ENCODE measurements at places on chromosomes 5 and 9.

GRCh38 chr5:60670749-60671148 is 29.2 kb downstream of the DEPDC1B start:
- no peak for DNase-seq

GRCh38 chr5:173928871-173929574 is 40.9 kb downstream of the CPEB4 start:
- no peak for DNase-seq

DNA sequence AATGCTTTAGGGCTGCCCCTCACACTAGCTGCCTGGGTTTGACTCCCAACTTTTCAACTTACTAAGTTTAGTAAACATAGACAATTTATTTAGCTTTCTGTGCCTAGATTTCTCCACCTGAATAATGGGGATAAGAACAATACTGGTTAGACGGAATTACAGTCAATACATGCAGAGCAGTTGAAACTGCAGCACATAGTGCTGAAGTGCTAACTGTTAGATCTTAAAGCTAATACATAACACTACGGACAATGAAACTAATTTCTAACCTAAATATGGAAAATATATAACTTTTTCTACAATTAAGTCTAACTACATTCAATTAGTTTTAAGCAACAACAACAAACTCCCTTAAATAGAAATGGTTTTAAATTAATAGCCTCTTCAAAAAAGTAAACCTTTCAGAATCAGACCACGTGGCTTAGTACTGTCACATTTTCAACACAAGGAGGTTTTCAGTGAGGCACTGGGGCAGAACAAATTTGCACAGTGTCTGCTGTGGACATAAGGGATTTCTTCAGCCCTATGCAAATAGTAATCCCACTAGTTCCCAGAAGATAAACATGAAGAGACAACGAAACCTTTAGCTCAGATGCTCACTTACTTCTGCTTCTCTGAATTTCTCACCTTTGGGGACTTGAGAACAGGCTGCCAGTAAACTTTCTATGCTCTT is 293.4 kb downstream of the EDIL3 start:
- no peak for DNase-seq

GRCh38 chr9:72882117-72882775 is 70.6 kb downstream of the ALDH1A1 start:
- no peak for DNase-seq

- no peak for DNase-seq
Measured at GRCh38 chr5:122120493-122120892, 8.9 kb upstream of the ZNF474 start.

GRCh38 chr9:82805027-82805426 is 257.9 kb downstream of the RASEF start:
- no peak for DNase-seq

- peak; percentile 13 for DNase-seq
Measured at GRCh38 chr9:112546149-112547012, 59.8 kb downstream of the KIAA1958 start.

DNA sequence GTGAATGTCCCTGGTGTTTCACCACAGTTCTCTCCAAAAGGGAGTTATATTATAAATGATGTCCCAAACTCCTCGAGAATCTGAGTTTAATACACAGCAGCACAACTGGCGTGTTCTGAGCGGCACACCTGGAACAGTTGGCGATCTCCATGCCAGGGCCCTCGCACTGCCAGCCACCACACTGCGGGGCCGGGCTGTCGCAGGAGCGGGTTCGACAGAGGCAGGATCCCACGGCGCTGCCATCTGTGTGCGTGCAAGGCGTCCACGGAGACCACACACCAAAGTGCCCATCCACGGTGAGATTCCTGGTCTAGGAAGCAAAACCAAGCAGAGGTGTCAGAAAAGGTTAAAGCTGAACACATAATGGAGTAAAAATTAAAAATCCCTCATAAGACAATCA is 423.3 kb downstream of the SEMA5A start:
- no peak for DNase-seq

GRCh38 chr5:181043285-181044092 is 3.4 kb downstream of the BTNL9 start:
- DNase-seq: no peak

- no peak for DNase-seq
Measured at GRCh38 chr9:137273095-137273490, 4.4 kb upstream of the TOR4A start.

DNA sequence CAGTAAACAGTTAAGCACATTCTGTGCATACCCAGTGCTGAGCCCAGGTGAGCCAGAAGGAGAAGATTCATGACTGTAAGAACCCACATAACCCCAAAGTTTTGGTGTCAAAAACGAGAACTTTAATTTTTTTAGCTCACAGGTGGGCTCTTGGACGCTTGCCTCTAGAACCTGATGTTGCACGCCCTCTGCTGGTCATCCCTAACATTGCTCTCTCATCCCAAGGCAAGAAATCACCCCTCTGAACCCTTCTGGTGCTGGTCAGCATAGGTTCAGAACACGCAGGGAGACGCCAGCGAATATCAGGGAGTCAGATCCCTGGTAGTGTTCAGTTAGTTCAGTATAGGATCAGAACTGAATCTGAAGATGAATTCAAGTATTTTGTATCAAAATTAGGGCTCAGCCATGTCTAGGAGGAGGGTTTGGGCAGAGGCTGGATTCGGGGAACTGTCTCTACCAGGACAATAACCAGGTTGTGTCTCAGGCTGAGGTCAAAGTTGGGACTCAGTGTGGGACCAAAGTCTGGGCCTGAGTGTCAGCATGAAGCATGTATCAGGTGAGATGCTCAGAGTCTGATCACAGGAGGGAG is 4.1 kb upstream of the DNAJB5 start:
- DNase-seq: peak; percentile 68

DNA sequence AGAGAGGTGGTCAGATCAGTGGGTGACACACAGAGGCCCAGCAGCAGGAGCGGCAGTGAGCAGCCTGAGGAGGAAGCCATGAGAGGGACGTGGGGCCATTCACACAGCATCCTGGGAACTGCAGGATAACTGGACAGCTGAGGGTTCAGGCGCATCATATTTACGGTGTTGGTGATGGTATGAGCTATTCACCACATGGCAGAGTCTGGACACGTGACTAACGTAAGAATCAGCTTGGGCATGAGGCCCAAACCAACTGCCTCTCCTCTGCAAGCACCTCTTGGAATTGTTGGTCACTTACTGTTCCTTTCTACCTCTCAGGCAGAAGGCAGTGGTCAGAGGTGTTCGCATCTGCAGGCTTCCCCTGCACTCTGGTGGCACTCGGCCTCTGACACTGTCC is 141.1 kb downstream of the ENTREP1 start:
- DNase-seq: no peak

GRCh38 chr9:7456377-7456776 is 343.2 kb downstream of the DMAC1 start:
- no peak for DNase-seq

DNA sequence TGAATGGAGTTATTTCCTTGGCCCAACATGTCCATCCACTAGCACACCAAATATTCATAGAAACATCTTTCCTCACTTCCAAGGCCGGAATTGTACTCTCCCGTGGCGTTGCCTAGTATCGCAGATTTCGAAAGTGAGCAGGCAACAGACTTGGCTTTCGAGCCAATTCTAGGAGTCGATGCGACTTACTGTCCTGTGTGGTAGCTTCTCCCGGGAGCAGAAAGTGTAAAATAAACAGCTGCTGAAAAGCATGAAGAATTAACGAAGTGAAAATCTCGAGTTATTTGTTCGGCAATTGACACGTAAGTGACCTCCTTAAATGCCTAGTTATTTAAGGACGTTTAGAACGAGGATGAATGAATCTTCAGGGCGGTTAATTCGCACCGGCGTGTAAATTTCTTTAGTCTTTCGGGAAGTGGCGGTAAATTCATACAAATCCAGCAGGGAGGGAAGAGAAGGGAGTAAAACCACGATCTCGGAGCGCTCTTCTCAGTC is 449 bp upstream of the PCSK5 start:
- DNase-seq: peak; percentile 35

DNA sequence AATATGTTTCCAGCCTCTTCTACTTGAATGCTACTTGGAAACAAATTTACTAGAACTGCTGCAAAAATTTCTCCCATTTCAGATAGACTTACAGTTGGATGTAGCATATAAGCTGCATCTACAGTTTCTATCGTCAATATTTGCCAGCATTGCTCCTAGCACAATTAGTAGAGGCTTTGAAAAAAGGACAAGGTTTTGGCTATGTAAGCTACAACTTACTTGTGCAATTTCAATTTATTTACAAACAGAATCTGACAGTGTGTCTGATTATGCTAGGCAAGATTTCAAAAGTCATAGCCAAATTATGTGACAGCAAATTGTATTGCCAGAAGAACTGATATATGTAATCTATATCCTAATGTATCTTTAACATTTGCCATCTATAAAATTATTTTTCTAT is 628.4 kb upstream of the FAM174A start:
- no peak for DNase-seq

DNA sequence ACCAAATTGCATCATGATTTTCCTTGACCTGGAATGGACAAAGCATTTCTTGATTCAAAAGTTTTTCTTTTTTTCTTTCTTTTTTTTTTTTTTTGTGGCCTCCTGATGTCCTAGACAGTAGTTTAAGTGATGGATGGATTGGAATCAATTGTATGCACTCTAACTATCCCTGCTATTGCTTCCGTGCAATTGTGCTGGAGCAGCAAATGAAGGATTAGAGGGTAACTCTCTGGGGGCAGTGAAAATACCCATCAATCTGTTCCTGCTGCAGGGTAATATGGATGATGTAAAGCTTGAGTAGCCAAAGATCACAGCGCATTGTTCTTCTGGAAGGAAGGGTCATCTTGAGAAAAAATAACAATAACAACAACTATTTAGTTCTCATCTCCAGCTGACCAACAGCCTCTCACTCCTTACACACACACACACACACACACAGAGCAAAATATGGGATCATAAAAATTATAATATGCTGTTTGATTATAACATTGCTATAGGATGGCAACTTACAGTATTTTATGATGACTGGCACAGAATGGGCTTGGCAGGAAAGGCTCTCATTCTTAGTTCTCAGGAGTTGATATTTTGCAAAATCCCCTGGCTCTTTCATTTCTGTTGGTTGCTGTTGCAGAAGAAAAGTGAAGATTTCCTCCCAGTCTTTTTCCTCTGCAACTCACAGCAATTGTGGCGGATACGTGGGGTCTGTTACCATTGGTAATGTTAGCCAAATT is 160.9 kb upstream of the DMAC1 start:
- no peak for DNase-seq

DNA sequence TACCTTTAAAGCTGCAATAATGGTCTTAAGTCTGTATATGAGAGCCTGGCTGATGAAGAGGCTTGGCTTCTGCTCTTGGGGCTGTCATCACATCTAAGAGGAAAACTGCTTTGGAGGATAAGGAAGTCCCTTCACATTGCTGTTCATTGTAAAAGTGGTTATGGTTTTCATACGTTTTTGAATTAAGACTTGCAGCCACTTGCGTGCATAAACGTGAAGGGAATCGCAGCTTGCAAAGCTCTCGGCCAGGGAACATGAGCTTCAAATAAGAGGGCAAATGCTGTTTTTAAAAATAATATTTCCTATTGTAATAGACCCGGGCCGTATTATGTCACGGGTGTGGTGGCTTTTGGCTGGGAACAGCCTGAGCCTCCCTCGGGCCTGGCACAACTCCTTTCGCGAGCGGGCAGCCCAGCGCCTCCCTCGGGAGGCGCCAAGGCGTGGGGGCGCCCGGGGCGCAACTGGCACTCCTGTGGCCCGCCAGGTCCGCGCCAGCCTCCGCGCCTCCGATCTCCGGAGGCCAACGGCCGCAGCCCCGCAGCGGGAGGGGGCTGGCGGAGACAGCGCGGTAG is 538 bp upstream of the ARHGEF28 start:
- no peak for DNase-seq

DNA sequence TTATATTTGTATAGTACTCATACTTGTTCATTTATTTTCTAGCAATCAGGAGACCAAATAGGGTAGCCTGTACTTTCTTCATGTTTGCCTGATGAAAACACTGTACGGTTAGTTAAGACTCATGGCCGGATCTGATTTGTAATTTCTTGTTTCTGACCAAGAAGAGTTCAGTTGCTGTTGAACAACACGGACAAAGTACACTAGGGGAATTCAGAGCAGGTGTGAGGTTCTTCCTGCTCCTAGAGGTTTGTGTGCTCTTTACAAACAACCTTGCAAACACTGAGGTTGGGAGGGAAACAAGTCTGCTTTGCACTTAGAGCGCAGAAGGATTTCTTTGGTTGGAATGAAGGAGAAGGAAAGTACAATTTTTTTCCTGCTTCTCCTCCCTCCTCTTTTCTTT is 69.7 kb downstream of the TRIO start:
- DNase-seq: no peak

Data from CD4-positive, alpha-beta T cell treated with Interleukin-17A for 1 hour (primary cell).